Activated naive CD8-positive, alpha-beta T cell treated with anti-CD3 and anti-CD28 coated beads, Interleukin-2, amount 10 ng/mL, durations not matched to agents 7 days and 5 days (primary cell): ENCODE measurements at places on chromosomes 12 and 14. TPM values are rescaled to one million over a fixed set of nuclear protein-coding genes. Genes with fewer than 3 reads are reported as not detected.

- H3K4me3 ChIP-seq: no peak overlapping the region
- no peak overlapping the region for H3K27ac ChIP-seq
- H3K36me3 ChIP-seq: peaks cover 13% of the 10 kb centered on the region
- DNase-seq: no peak
Measured at GRCh38 chr14:54709444-54709843, 142.5 kb downstream of the SAMD4A start.

- no peak overlapping the region for H3K27ac ChIP-seq
- H3K4me3 ChIP-seq: no peak overlapping the region
- DNase-seq: no peak
Measured at GRCh38 chr14:36625436-36625835, 36.2 kb upstream of the PAX9 start.

DNA sequence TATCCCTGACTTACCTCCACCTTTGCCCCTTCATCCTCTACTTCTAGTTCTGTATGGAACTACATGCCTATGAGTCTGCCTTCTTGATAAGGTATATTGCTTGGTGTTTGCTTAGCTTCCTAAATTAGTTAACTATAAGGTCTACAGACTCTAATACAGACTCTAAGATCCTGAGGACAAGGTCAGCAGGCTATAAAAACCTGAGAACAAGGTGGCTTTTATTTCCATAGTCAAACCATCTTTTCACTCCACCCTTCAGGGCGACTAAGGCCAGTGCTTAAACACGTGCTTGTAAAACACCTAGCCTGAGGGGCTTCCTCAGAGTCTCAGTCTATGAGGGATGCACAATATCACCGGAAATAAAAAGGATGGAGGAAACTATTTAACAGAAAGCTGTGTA lies 36.1 kb upstream of the COL2A1 start:
- H3K27ac ChIP-seq: no peak overlapping the region
- peaks cover 5% of the 10 kb centered on the region for H3K4me1 ChIP-seq
- no peaks in the 10 kb centered on the region for H3K27me3 ChIP-seq
- no peak for DNase-seq
- peaks cover 10% of the 10 kb centered on the region for H3K36me3 ChIP-seq

DNA sequence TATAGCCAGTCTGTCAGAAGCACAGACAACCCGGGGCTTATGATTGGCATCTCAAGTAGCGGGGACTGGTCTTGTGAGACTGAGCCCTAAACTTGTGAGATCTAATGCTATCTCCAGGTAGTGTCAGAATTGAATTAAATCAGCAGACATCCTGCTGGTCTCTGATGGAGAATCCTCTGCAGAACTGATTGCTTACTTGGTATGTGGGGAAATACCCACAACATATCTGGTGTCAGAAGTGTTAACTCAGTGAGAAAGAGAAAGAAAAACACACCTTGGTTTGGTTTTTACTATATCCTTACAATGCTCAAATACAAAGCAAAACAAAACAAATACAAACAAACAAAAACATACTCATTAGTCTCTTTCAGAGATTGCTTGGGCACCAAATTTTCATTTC lies 10.0 kb downstream of the SEL1L start:
- peaks cover 34% of the 10 kb centered on the region for H3K4me1 ChIP-seq
- H3K27me3 ChIP-seq: no peaks in the 10 kb centered on the region
- DNase-seq: no peak
- no peak overlapping the region for H3K27ac ChIP-seq

GRCh38 chr14:85413836-85414526 lies 116.0 kb upstream of the FLRT2 start:
- H3K4me1 ChIP-seq: no peaks in the 10 kb centered on the region
- no peak overlapping the region for H3K4me3 ChIP-seq

GRCh38 chr12:68821357-68822188 lies 13.6 kb downstream of the MDM2 start:
- H3K4me3 ChIP-seq: no peak overlapping the region
- H3K27me3 ChIP-seq: no peaks in the 10 kb centered on the region
- H3K4me1 ChIP-seq: peaks cover 18% of the 10 kb centered on the region

GRCh38 chr12:3532931-3533702 lies 42.1 kb downstream of the PRMT8 start:
- no peak overlapping the region for H3K4me3 ChIP-seq
- DNase-seq: no peak
- peaks cover 2% of the 10 kb centered on the region for H3K36me3 ChIP-seq
- H3K4me1 ChIP-seq: no peaks in the 10 kb centered on the region
- no peak overlapping the region for H3K27ac ChIP-seq

DNA sequence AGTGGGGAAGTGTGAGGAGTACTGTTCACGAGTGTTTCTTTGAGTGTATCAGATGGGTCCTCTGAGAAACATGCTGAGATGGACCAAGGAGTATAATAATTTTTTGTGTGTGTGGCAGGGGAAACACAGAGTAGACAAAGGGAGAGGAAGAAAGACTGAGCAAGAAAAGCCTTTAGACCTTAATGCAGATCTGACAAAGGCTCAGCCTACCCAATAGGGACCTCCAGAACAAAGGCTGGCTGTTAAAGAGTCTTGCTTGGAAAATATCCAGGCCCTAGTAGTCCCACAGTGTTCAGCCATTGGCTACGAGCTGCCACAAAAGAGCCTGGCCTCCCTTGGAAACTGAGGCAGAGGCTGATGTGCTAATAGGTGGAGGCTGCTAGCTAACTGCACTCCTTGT lies 13.5 kb downstream of the COQ5 start:
- DNase-seq: no peak
- H3K4me3 ChIP-seq: no peak overlapping the region
- peaks cover 14% of the 10 kb centered on the region for H3K36me3 ChIP-seq
- H3K27ac ChIP-seq: no peak overlapping the region
- H3K27me3 ChIP-seq: no peaks in the 10 kb centered on the region

- no peaks in the 10 kb centered on the region for H3K36me3 ChIP-seq
- no peak overlapping the region for H3K27ac ChIP-seq
- no peak for DNase-seq
- H3K27me3 ChIP-seq: peaks cover 16% of the 10 kb centered on the region
- no peaks in the 10 kb centered on the region for H3K4me1 ChIP-seq
- H3K4me3 ChIP-seq: no peak overlapping the region
Measured at GRCh38 chr12:115895247-115895646, 382.2 kb downstream of the MED13L start.

GLT1D1 gene
- total RNA-seq: not detected

DLGAP5 gene
- 79.7 TPM for total RNA-seq

DNA sequence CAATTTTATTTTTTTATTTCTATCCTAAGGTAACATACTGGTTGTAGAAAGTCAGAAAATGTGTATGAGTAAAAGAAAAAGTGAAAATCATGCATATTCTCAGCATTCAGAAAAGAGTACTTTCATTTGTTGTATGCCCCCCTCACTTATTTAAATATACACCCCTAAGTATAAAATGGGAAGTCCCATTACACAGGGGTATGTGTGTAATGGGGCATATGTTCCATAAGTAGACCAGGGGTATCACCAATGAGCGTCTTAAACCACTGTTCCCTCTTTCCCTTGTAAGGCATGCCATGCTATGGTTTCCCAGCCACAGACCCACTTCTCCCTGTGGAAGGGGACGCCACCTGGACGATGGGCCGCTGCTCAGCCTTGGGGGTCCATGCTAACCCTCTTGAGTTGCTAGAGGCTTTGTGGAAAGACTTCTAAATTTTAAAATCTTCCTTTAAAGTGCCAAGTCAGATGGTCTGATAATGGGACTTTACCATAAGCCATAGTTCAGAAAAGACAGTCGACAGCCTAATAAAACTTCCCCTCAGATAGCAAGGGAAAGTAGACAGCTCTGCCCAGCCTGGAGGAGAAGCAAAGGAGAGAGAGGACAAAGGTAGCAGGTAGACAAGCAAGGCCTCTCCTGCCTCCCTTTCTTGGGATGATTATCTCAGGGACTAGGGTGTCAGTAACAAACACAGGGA lies 118.2 kb downstream of the ZFP36L1 start:
- H3K27me3 ChIP-seq: no peaks in the 10 kb centered on the region
- H3K4me1 ChIP-seq: peaks cover 11% of the 10 kb centered on the region
- no peak overlapping the region for H3K27ac ChIP-seq

DNA sequence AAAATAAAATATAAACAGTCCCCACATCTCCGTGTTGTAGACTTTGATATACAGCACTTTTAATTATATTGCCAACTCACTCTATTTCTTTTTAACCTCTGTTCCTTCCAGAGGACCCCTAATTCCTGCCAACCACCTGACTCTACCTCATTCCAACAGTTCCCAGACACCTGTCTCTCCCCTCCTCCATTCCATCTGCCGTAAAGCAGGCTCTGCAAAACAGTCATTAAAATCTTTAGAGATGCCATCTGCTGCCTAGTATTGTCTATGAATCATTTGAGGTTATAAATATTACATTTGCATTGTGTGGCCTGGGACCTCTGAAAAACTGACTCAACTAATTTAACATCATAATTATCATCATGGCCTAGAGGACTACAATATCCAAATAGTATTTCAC lies 148.8 kb upstream of the DCN start:
- no peak for DNase-seq
- H3K4me1 ChIP-seq: no peaks in the 10 kb centered on the region
- no peaks in the 10 kb centered on the region for H3K36me3 ChIP-seq

DNA sequence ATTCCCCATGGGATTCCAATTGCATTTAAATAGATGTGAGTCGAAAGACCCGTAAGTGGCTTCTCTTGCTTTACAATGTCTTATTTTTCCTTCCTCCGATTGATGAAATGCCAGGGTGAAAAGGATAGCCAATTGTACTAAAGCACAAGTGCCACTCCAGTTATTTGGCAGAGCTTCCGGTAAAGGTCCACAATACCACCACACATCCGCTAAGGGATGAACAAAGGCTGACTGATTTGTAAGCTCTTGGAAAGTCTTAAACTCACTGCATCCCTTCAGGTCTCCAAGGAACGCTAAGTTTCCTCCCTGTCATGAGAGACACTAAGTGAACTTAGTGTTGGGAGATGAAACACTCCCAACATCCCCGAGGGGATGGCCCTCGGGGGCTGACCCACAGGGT lies 21.2 kb upstream of the RNASE1 start:
- no peak overlapping the region for H3K4me3 ChIP-seq
- H3K36me3 ChIP-seq: no peaks in the 10 kb centered on the region
- peaks cover 6% of the 10 kb centered on the region for H3K27me3 ChIP-seq
- H3K4me1 ChIP-seq: no peaks in the 10 kb centered on the region

GRCh38 chr14:102293781-102294180 lies 11.2 kb downstream of the MOK start:
- peaks cover 2% of the 10 kb centered on the region for H3K4me1 ChIP-seq
- no peak overlapping the region for H3K27ac ChIP-seq
- H3K27me3 ChIP-seq: peaks cover 6% of the 10 kb centered on the region
- no peak for DNase-seq
- H3K4me3 ChIP-seq: no peak overlapping the region
- H3K36me3 ChIP-seq: no peaks in the 10 kb centered on the region

DNA sequence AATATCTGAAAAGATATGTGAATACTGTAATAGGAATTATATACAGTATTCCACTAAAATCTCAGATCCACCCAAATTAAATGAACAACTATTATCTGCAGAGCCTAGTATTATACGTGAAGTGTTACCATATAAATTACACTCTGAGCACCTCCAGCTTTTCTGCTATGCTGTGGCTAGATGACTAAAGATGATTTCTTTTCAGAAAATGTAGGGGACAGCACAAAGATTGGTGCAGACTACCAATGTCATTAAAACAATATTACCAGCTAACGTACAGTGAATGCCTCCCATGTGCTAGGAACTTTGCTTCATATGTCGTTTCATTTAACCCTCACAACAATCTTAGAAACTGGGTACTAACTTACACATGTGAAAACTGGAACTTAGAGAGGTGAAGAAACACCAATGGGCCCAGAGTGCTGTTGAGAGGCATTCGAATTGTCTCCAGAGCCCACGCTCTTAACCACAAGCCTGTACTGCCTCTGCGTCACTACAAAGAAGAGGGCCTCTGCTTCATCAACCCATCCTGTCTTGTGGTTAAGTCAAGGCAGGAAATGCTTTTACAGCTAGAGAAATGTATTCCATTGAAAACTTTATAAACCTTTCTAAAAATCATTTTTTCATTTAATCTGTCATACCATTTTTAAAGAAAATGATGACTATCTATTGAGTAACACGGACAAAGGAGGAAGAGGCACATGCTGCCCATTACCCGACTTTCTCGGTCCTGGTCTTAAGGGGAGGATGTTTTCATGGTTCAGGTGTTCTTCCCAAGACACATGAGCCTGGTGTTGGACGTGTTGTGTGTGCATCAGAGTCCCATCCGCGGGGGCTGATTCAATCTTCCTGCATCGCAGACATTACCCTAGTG lies 1.3 kb downstream of the GPR65 start:
- H3K36me3 ChIP-seq: peaks cover 42% of the 10 kb centered on the region
- peaks cover 60% of the 10 kb centered on the region for H3K4me1 ChIP-seq
- peak overlapping the region; percentile 84 for H3K4me3 ChIP-seq

DNA sequence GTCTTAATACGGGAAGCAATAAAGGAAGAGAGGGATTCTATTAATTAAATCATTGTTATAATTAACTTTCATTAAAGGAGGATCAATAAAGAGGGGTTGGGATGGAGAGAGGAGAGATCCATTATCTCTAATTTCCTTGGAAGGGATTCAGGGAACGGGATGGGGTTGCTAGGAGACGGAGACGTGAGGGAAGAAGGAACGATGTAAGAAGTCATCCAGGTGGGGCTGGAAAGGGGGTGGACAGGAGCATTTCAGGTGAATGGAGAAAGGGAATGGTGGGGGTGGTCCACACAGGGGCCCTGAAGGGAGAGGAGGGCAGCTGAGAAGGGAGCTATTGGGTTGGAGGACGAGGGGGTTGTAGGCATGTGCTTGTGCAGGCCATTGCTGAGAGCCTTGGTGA lies 17.2 kb downstream of the CALCOCO1 start:
- H3K27ac ChIP-seq: no peak overlapping the region
- no peak for DNase-seq
- peaks cover 2% of the 10 kb centered on the region for H3K36me3 ChIP-seq

DNA sequence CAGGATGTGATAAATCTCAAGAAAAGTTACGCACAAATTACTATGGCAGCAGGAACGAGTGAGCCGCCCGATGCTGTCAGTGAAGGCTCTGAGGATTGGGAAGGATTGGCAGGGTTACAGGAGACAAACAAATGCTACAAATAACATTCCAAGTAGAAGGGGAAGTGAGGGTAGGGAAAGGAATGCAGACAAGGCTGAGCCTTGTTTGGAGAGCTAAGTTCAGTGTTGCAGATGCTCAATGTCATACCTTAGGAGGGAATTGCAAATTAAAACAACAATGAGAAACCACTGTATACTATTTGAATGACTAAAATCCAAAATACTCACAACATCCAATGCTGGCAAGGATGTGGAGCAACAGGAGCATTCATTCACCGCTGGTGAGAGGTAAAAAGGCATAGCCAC lies 1.3 kb downstream of the CLEC9A start:
- no peaks in the 10 kb centered on the region for H3K4me1 ChIP-seq
- DNase-seq: no peak
- H3K27ac ChIP-seq: no peak overlapping the region
- H3K4me3 ChIP-seq: no peak overlapping the region
- H3K27me3 ChIP-seq: peaks cover 19% of the 10 kb centered on the region
